Glutamatergic neuron (in vitro differentiated cells): ENCODE measurements at places on chromosomes 1 and 21. TPM values are rescaled to one million over a fixed set of nuclear protein-coding genes. Genes with fewer than 3 reads are reported as not detected.

The TTC4 gene
- 14.3 TPM for total RNA-seq

The JUN gene
- 83.1 TPM for total RNA-seq

The LCE1B gene
- total RNA-seq = not detected

The UAP1 gene
- 34.1 TPM for total RNA-seq

The BRDT gene
- not detected for total RNA-seq

DNA sequence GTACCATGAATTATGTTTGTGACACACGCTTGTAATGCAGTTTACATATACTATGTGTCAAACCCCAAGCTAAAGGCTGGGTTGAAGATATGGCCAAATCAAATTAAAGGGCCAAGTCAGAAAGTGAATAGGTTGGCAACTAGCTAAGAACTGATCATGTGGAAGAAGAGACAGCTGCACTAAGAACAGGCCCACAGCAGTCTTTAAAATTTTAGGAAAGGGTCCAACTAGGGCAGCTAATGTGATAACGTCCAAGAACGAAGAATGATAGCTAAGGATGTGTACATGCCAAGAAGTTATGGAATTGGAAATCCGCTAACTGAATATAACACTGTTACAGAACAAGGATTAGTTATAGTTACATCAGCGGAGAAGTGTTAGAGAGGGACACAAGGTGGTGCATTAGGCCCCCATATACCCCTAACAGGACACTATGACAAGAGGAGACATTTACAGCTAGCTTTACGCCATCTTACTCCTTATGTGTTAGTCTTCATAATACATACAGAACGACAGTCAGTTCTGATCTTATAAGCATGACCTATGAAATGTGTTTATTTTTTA, 6.5 kb upstream of the RNF2 start:
- DNase-seq = no peak

- no peak for DNase-seq
These were observed 24.1 kb upstream of the DESI2 start for GRCh38 chr1:244628789-244629188.

- peak; percentile 59 for DNase-seq
These were observed 1.0 kb downstream of the ZNF687 start for GRCh38 chr1:151282883-151283725.

GRCh38 chr1:29569971-29570634, 333.8 kb downstream of the PTPRU start:
- no peak for DNase-seq

DNA sequence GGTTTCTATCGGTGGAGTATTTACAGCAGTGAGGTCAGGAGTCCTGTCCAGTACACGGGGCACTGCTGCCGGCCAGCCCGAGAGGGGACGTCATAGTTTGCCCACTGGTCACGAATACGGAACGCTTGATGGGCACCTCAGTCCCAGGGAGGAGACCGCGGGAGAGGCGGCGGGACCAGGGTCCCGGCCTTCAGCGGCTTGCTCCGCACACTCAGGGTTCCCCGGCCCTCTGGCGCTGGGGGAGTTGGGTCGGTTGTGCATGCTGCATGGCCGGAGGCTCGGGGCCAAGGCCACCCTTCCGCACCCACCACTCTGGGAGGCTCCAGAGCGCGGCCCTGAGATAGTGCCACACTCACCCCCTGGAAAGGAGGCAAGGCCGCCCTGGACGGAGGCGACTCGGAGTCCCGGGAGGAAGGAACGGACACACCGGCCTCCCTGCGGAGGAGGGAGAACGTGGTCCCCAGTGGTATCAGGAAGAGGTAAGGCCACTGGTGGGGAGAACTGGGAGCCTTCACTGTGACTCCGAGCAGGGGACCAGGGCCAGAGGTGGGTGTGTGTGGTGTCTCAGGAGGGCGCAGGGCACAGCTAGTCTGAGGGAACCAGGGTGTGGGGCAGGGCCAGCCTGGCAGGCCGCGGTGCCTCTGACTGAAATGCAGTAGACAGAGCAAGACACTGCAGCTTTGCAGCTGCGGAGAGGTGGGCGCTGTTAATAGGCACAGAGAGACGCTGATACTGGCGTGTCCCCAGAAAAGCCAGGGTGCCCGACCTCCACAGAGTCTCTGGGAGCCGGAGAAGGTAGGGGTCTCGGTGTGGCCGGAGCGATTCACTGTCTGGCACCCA, 28.6 kb upstream of the PRSS38 start:
- DNase-seq = no peak
